Stimulated activated CD8-positive, alpha-beta memory T cell treated with anti-CD3 and anti-CD28 coated beads, Interleukin-15, amount 100 ng/mL, for 24 hours (primary cell): ENCODE measurements at places on chromosomes 4 and X.

GRCh38 chrX:34483980-34484379 is 173.1 kb downstream of the TMEM47 start:
- no peak for DNase-seq

DNA sequence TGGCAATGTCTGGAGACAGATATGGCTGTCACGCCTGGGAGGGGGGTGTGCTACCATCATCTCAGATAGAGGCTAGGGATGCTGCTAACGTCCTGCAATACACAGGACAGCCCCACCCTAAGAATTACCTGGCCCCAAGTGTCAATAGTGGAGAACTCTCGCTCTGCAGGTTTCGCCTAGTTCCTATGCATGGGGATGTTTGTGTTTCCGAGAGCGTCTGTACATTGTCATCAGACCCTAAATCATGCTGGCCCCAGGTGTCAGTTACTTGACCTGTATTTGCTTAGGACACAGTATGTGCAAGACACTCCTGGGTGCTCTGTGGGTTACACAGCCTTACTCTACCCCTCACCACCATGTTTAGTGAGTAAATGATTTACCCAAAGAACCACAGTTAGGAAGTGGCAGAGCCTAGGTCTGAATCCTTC is 90.8 kb downstream of the AFF1 start:
- no peak for DNase-seq

GRCh38 chr4:77154065-77154464 is 2.9 kb upstream of the CCNG2 start:
- no peak for DNase-seq

DNA sequence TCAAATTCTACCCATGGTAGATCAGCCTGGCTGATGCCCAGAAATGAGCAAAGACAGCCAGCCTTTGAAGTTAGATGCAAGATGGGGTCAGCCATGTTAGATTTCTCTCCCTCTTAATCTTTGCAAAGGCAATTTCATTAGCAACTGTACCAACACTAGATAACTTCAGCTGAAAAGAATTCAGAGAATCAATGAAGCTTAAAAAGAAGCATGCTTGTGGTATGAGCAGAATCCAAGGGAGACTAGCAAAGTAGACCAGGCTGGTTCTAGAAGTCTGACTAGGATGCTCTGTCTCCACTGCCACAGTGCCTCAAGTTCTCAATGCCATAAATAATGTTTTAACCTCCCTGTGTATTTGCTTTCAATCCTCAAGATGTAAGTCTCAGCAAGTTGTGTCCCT is 247.3 kb downstream of the SLC7A11 start:
- DNase-seq, result no peak

GRCh38 chr4:158859661-158860060 is 90.8 kb downstream of the FNIP2 start:
- no peak for DNase-seq
